ENCODE measurements at places on chromosomes 1 and 21. TPM values are rescaled to one million over a fixed set of nuclear protein-coding genes. Genes with fewer than 3 reads are reported as not detected.

EXTL1 gene
- total RNA-seq = 3.4 TPM

ESPN gene
- 0.62 TPM for total RNA-seq

ADAR gene
- 204 TPM for total RNA-seq

SH3BP5L gene
- total RNA-seq = 25.4 TPM

PAQR7 gene
- 4.7 TPM for total RNA-seq

SVBP gene
- total RNA-seq = 10.5 TPM

NTMT2 gene
- total RNA-seq = not detected

CD34 gene
- not detected for total RNA-seq

UMODL1 gene
- total RNA-seq = not detected

IL24 gene
- 0.77 TPM for total RNA-seq

GUCA2A gene
- not detected for total RNA-seq

SIPA1L2 gene
- 20.0 TPM for total RNA-seq

CHRNB2 gene
- total RNA-seq = 0.33 TPM

HAPLN2 gene
- not detected for total RNA-seq

TNNT2 gene
- not detected for total RNA-seq

S100A5 gene
- not detected for total RNA-seq

FCRLB gene
- 4.0 TPM for total RNA-seq

RRP15 gene
- 4.5 TPM for total RNA-seq

HCRTR1 gene
- not detected for total RNA-seq

C1orf87 gene
- total RNA-seq = not detected

CNTN2 gene
- total RNA-seq = not detected

LIPI gene
- total RNA-seq = not detected

IL20 gene
- 0.34 TPM for total RNA-seq

KRTAP19-3 gene
- not detected for total RNA-seq

BARHL2 gene
- total RNA-seq = not detected

CRABP2 gene
- 0.36 TPM for total RNA-seq

GNAI3 gene
- 13.3 TPM for total RNA-seq

ZFP69 gene
- 4.1 TPM for total RNA-seq

DCDC2B gene
- total RNA-seq = not detected

DLGAP3 gene
- not detected for total RNA-seq

CDC20 gene
- total RNA-seq = 39.6 TPM

CLCN6 gene
- 21.3 TPM for total RNA-seq

GSTM5 gene
- total RNA-seq = not detected

ZNF124 gene
- total RNA-seq = 38.3 TPM

DSTYK gene
- total RNA-seq = 44.7 TPM

AGMAT gene
- total RNA-seq = 2.7 TPM

PGBD5 gene
- total RNA-seq = 3.2 TPM

SHE gene
- total RNA-seq = 0.36 TPM

IL10 gene
- not detected for total RNA-seq

RIMKLA gene
- total RNA-seq = under 0.01 TPM

CFHR2 gene
- total RNA-seq = not detected

CDK11B gene
- total RNA-seq = 6.3 TPM

KCNE2 gene
- not detected for total RNA-seq

Data from melanocyte of skin (primary cell).